ENCODE measurements at places on chromosomes 4 and X. TPM values are rescaled to one million over a fixed set of nuclear protein-coding genes. Genes with fewer than 3 reads are reported as not detected.

SYTL5 gene
- 4.4 TPM for total RNA-seq

GRCh38 chrX:70552130-70552704 is 107.6 kb downstream of the DLG3 start:
- no peak for DNase-seq

SPON2 gene
- 3.3 TPM for total RNA-seq

DNA sequence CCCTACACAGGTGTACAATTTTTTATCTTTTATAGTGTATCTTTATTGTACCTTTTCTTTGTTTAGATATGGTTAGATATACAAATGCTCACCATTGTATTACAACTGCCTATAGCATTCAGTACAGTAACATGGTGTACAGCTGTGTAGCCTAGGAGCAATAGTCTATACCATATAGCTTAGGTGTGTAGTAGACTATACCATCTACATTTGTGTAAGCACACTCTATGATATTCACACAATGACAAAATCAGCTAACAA is 80.3 kb downstream of the FAM13A start:
- DNase-seq: no peak

- DNase-seq: no peak
These were observed 245.1 kb upstream of the MAB21L2 start for GRCh38 chr4:150336676-150337412.

DNA sequence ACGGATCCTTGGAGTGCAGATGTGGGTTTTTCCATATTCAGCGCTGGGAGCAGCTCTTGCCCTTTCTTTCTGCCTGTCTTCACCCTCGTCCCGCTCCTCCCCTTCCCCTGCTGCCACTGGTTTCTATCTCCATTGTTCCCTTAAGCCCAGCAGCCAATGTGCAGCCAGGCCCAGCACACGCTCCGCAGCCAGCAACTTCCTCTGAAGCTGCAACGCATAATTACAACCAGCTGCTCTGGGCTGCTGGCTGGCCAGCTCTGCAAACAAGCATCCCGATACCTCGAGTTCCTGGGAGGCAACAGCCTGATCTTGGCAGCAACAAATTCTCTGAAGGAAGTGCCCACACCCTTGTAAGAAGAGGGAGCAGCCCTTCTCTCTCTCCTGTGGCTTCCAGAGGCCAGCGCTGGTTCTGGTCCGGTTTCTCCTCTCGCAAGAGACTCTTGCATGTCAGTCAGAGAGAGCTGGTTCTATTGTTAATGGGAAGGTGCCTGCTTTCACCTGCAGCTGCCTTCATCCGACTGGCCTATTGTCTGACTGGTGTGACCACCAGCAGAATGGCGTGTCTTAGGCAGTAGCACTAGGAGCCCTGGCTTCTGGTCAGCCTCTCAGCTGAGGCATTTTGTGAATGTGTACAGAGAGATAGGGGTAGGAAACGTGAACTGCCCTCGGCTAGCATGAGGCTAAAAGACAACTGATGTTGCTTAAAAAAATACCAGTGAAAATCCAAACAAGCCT is 83.8 kb upstream of the MAML3 start:
- DNase-seq: peak; percentile 56

- no peak for DNase-seq
These were observed 109.1 kb downstream of the CRLF2 start for GRCh38 chrX:1103360-1103759.

GRCh38 chr4:158786121-158786601 is 17.3 kb downstream of the FNIP2 start:
- DNase-seq: no peak

DUX4 gene
- not detected for total RNA-seq
